ENCODE measurements at places on chromosomes 12 and 14.

DNA sequence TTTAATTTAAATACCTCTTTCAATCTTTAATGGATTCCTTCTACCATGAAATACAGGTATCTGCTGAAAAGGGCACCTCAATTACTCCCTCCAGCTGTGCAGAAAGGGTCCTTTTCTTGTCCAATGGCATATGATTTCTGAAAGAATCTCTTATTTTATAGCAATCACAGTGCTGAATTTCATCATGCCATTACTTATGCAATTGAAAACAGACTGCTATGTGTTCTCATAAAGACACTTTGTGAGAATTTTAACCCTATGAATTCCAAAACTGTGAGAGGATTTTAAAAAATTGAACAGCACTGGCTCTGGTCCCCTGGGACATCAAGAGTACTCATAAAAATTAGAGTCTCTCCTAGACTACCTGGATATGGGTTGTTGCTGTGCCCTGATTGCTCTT, 45.9 kb upstream of the CNOT2 start:
- DNase-seq: no peak

GRCh38 chr12:25702553-25702952, 149.5 kb upstream of the LMNTD1 start:
- DNase-seq: no peak

DNA sequence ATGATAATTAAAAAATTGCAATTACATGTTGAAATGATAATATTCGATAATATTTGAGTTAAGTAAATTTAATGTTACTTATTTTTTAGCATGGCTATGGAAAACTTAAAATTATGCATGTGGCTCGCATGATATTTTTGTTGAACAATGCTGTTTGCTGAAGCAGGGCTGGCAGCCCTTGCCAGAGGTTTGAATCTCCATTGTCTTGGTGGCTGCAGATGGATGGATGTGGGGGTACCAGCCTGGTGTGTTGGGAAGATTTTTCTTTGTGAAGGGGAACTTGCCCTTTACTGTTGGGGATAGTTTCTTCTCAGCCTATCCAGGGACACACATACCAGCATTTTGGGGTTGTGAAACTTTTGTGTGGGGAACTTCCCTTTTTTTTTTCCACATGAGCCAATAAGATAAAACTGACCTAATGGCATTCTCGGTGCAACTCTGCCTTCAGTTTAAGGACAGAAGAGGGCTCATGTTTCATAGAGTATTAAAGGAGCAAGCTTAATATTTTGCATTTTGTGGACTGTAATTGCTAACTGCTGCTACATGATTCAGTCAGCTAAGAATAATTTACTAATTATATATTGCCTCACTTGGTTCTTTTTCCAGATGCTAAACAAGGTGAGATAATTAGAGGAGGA, 8.8 kb downstream of the RASSF3 start:
- no peak for DNase-seq

- no peak for DNase-seq
Observed at GRCh38 chr12:128381946-128382345, 115.0 kb downstream of the TMEM132C start.

DNA sequence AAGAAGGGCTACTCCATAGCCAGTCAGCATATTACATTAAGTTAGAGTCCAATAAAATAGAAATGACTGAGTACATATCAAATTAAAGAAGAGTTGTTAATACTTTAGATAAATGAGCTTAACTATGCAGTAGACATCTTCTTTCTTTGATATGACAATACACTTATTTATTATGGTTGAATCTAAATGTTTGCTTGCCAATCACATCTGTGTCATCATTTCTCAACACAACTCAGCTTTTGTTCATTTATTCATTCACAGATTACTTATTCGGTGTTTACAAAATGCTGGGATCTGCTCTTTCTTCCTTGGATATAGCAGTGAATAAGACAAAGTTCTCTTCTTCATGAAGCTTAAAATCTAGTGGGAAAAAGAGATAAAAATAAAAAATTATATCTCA, 614.6 kb upstream of the ATP2B1 start:
- no peak for DNase-seq

- DNase-seq: no peak
Observed at GRCh38 chr12:104458694-104459367, 2.1 kb downstream of the CHST11 start.

- DNase-seq: no peak
Observed at GRCh38 chr12:27506645-27507189, 17.3 kb upstream of the PPFIBP1 start.

GRCh38 chr12:92927055-92927435, 2.0 kb downstream of the EEA1 start:
- no peak for DNase-seq

DNA sequence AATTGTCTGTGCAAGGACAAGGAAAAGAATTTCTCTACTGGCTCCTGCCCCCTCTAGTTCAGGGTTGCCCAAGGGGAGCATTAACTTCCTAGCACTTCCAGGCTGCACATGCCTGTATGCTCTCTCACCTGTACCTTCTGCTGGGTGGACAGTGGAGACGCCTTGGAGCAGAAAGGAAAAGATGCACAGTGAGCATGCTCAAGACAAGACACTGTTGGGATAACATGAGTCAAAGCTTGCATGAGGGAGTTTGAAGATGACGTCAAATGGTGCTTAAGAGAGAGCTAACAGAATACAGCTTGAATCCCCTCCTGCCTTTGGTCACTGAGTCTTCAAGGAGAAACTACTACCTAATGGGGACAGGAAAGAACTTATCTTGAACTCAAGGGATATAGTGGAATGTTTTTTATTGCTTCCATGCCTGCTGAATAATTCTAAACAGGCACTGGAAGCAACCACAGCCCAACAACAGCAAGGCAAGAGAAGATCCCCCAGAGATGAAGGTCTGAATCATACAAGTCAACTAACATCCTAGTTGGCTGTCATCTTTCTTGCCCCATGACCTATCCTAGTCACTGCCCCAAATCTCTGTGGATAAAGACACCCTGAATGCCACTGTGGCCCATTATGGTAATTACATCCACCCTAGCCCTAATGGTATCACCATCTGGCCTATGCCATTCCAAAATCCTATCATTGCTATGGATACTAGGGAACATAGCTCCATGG, 23.5 kb downstream of the RPS6KA5 start:
- DNase-seq: no peak

DNA sequence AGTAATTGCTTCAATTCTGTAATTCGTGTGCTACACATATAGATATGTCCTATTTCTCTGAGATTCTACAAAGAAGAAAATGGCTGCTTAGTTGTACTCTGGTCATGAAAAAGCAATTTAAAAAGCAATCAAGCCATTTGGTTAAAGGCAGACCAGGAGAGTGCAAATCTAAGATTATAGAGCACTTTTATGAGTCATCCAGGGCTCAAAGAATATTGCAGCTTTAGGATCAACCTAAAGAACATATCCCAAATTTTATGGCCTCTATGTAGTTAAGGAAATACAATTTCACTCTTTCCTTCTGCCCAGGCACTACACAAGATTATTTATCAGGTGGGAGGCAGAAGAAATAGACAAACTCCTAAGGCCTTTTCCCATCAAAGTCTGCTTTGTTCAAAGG, 332.8 kb downstream of the SEC23A start:
- no peak for DNase-seq

- DNase-seq: no peak
Observed at GRCh38 chr14:97705976-97706375, 908.8 kb downstream of the VRK1 start.

- no peak for DNase-seq
Observed at GRCh38 chr12:53051058-53051880, 1.4 kb downstream of the TNS2 start.

DNA sequence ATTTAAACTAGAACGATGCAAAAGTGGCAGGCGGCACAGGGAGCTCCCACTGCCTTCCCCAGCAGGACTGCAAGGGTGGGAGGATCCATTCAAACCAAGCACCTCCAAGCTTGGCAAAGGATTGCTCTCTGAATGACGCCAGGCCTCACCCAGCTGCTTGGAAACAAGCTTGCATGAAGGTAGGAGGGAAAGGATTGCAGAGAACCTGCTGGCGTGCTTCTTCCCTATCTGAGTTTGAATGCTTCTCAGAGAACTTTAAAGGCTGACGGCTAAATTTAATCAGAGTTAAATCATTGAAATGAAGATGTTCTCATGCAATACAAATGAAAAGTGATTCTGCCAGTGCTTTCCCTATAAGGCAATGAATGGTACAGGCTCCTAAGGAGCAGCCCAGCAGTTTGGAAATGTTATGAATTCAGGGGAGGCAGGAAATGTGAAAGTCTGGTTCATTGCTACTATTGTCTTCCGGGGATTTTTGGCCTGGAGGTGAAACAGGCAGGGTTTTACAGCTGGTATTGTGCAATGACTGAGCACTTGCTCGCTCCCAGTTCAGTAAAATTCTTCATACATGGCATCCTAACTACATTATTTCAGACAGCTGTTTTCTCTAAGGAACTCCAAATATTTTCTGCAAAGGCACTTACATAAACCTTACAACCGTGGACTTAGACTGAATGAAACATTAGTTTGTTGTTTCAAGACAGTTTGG, 31.9 kb upstream of the DUSP6 start:
- no peak for DNase-seq

DNA sequence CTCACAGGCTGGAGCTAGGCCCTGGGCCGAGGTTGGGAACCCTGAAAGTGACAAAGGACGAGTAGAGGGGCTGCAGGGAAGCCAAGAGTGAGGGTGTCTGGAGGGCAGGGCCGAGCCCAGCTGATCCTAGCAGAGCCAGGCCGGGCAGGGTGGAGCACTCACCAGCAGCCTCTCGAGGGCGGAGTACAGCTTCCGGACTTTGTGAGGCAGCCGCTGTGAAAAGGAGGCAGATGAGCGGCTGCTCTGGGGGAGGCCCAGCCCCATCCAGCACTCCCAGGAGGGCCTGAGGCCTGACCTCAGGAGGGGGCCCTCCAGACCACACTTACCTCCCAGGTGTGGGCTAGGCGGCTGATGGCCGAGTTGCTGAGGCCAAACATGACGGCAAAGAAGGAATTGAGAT, 14.7 kb upstream of the ENDOU start:
- DNase-seq: no peak

DNA sequence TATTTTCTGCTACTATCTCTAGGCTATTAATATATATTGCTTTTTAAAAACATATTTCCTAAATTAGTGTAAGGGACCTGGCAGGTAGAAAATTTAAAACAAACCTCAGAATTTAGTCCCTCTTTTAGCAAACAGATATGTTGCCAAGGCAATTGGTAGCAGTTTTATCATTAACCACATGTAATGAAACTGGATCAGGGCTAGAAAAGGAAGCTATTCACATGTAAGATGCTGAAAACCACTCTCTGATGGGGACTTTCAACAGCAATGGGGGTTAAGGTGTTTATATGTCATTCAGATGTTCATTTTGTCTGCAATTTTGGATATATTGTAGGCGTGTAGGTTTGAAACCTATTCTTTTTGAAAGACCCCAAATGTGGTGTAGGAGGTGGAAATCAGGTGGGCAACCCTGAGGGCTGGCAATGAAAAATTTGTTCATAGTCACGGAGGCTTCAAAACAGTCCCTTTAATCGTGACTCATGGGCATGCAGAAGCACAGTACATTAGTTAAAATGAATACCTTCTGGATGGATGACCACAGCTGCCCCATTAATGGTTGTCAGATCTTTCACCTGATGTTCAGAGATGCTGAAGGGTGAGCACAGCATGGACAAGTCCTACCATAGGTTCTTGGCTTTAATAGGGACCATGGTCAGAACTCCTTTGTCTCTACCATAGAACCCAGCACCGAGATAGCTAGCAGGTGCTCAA, 5.9 kb upstream of the PKP2 start:
- DNase-seq: no peak

- no peak for DNase-seq
Observed at GRCh38 chr14:21534576-21534975, 8.4 kb upstream of the SALL2 start.

DNA sequence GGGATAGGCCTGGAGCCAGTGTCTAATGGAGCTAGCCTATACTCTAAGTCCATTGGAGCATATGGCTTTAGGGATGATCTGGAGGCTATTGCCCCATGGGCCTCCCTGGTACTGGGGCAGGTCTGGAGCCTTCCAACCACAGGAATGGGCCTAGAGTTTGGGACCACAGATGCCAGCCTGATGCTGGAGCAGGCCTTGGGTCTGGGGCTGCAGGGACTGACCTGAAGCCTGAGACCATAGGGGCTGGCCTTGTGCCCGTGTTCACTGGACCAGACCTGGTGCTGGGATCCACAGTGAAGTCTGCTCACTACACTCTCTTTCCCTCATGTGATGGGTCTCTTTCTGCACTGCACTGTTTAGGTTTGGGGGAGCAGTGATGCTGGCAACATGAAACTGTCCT, 95.0 kb downstream of the KLHL28 start:
- no peak for DNase-seq

DNA sequence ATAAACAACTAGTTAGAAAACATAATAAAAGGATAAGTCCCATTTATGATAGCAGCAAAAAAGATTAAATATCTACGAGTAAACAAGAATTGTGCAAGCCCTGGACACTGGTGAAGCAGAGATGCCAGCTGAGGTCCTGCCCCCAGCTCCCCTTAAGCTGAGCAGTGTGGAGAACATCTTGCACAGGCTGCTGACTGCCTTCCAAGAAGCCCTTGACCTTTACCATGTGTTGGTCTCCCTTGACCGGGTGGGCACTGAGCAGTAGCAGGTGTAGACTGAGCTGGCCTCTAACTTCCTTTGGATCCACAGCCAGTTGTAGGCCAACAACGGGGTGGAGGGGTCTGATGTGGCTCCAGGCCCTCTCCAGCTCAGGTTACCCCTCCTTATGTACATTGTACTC, 47.7 kb upstream of the PAPLN start:
- no peak for DNase-seq

DNA sequence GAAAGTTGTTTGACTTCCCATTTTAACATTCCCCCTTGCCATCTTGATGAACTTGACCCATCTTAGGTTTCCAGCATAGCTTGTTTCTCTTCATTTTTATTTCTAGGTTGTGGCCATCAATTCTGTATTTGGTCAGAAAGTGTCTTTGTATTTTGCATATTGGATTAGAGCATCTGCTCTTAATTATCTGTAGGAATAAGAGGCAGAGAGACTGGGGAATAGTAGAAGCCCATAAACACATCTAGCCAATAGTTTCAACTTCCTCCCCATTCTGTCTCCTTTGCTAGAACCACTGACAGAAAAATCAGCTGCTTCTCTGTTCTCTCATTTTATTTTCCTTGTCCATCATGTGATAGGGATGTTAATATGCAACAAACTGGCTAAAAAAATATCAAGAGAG, 8.2 kb downstream of the SOCS2 start:
- no peak for DNase-seq

DNA sequence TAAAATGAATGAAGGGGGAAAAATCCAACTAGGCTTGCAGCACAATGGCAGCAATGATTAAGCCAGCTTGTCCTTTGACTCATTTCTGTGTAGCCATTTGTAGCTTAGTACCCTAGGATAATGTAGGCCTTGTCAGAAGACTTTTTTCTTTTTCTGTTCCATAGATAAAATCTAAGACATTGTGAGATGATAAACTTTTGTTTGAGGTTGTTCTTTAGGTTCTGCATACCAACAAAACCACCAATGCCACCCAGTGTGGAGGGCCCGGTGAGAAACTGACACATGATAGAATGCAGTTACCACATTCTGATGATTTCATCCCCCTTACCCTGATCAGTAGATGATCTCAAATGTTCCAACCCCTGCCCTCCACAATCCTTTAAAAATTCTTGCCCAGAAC, 6.6 kb upstream of the KLRD1 start:
- DNase-seq: no peak
